Right ventricle myocardium inferior (tissue), 1 donor: ENCODE measurements at places on chromosomes 5 and 9.

- DNase-seq: no peak
Measured at GRCh38 chr5:113808956-113809355, 295.5 kb downstream of the YTHDC2 start.

- no peak for DNase-seq
Measured at GRCh38 chr5:141430332-141431113, at the start of gene PCDHGA12. TSS of gene PCDHGA12 (plus strand) at chr5:141430507. CDS start at chr5:141430760, 253 bp downstream.

- no peak for DNase-seq
Measured at GRCh38 chr5:54024466-54024865, 285.9 kb downstream of the ARL15 start.

- DNase-seq: no peak
Measured at GRCh38 chr9:125540497-125540896, 166.5 kb downstream of the MAPKAP1 start.

GRCh38 chr5:178131446-178131996 lies 707 bp downstream of the RMND5B start:
- no peak for DNase-seq

GRCh38 chr5:31218978-31219377 lies 25.5 kb downstream of the CDH6 start:
- no peak for DNase-seq

- DNase-seq: no peak
Measured at GRCh38 chr9:29449306-29449705, 1876.0 kb upstream of the C9orf72 start.

DNA sequence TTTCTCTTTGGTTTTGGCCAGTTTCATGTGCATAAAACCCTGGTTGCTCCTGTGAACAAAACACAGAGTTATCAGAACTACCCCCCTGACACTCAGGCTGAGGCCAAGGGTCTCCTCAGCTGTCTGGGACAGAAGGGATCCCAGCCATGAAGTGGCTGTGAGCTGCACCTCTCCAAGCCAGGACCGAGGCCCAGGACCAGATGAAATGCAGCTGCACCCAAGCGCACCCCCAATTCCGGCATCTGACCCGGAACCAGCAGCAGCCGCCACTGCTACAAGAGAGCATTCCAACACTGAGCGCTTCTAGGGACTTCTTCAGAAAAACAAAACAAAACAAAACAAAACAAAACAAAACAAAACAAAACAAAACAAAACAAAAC lies 16.0 kb upstream of the SLC25A51 start:
- no peak for DNase-seq

GRCh38 chr9:129850821-129851550 lies 15.7 kb downstream of the USP20 start:
- DNase-seq: no peak

- DNase-seq: no peak
Measured at GRCh38 chr9:85432599-85432998, 309.2 kb downstream of the AGTPBP1 start.

GRCh38 chr9:84759300-84759750 lies 89.8 kb downstream of the NTRK2 start:
- DNase-seq: no peak

DNA sequence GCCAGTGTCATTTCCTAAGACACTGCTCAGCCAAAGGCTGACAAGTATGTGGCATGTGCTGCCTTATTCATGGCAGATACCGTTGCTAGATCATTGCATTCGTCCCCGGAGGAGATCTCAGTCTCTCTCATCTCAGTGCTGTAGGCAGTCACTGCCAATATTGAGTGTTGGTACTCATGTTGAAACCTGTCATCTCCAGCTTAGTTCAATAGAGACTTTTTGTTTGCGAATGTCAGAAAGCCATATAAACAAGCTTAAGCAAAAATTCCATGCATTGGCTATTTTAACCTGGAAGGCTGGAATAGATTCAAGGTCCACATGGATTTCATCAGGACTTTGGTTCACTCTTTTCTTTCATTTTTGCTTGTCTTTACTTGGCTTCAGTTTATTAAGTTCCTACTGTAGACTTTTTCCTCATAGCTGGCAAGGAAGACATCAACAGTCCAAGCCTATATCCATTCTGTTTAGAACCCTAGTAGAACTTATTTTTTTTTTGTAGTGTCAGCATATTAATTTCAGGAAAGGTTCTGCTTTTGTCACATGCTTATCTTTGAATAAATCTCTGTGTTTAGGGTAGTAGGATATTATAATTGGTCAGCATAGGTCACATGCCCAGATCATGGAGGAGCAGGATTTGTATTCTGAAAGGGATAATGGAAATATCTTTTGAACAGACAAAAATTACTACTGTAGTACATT lies 66.8 kb downstream of the FCHO2 start:
- DNase-seq: no peak

- no peak for DNase-seq
Measured at GRCh38 chr5:140259500-140259899, 43.4 kb downstream of the PFDN1 start.

DNA sequence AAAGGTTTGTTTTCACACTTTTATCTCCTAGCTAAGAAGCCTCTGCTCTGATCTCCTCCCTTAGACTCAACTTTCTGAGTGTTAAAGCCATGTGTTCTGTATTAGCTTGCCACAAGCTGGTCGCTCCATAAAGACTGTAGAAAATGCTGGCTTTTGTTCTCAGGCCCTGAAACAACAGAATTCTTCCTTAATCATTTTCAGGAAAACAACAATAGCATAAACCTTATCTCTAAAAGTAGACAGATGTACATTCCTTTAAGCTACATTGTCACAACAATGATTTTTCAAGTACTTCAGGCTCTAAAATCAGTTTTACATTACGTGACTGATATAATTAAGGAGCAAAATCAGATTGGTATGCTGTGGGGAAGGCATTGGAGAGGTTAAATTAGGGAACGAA lies 41.9 kb downstream of the VCAN start:
- DNase-seq: no peak

DNA sequence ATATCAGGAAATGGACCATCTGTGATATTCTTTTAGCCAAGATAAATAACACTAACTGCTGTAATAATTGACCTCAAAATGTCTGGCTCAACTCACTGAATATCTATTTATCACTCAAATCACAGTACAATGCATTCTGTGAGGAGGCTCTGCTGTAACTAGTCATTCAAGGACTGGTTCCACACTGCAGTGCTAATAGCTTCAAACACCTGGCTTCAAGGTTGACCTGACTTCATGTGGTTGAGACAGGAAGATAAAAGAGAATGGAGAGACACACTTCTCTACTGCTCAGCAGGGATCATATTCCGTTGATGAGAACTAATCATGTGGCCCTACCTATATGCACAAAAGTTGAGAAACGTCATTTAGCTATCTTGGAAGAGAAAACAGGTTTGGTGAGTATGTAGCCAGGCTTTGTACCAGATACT lies 3.4 kb upstream of the RHOBTB3 start:
- DNase-seq: no peak

- no peak for DNase-seq
Measured at GRCh38 chr5:66617991-66618768, 22.0 kb downstream of the MAST4 start.

DNA sequence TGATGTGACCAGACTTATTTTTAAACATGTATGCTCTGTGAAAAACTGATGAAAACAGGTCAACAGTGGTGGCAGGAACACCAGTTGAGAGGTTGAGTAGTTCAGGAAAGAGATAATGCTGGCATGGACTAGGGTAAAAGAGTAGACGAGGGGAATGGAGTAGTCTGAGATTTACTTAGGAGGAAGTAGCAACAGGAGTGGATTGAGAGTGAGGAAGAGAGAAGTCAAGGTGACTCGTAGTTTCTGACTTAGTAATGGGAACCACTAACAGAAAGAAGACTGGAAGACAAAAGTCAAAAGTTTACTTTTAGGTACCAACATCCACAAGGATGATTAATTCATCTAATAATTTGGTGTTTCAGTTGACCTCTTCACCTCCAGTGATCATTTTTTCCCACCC lies 3.6 kb downstream of the SRA1 start:
- DNase-seq: no peak

- DNase-seq: no peak
Measured at GRCh38 chr5:143536364-143536763, 132.9 kb upstream of the NR3C1 start.

- no peak for DNase-seq
Measured at GRCh38 chr5:142292249-142292648, 32.6 kb downstream of the SPRY4 start.

- no peak for DNase-seq
Measured at GRCh38 chr5:32842813-32843530, 131.9 kb downstream of the NPR3 start.

- no peak for DNase-seq
Measured at GRCh38 chr5:135600971-135601381, 22.2 kb upstream of the CXCL14 start.

DNA sequence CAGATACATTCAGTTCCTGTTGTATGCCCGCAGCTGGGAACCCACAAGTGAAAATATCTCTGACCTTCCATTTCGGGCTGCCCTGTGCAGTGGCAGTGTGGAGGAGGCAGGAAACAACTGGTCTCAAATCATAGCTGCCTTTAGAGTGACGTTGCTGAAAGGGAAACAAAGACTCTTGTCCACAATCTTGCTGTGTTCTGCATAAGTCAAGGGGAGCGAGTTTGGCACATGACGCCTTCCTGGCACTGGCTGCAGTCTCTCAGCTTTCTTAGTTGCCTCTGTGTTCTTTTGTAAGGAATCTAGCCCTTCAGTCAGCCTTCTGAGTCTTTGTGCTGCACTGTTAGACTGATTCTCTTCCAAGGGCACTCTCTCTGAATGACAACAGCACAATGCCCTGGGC lies 24.0 kb downstream of the ADAMTS16 start:
- no peak for DNase-seq

DNA sequence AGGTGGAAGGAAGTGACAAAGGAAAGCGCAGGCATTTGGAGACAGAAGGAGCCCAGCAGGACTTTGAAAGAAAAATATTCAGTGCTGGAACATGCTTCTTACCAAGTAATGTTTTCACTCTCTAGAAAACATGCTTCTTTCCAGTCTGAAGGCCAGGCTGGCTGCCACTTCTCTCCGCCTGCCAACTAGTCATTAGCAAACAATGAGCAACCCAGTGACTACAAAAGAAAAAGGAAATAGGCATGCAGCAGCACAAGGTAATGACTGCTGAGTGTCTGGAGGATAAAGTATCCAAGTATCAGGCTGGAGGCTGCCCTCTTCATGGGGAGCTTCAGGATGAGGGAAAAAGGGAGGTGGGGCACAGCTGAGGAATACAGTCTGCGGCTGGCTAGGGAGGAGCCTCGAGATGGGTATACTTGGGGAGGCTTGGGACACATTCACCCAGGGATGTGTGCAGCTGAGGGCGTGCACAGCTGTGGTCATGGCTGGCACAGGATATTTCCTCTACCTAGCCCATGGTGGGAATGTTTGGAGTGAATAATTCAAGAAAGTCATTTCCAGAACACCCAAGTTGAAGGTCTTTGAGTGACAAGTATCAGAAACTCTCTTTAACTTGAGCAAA lies 161.5 kb upstream of the KIF2A start:
- DNase-seq: no peak

DNA sequence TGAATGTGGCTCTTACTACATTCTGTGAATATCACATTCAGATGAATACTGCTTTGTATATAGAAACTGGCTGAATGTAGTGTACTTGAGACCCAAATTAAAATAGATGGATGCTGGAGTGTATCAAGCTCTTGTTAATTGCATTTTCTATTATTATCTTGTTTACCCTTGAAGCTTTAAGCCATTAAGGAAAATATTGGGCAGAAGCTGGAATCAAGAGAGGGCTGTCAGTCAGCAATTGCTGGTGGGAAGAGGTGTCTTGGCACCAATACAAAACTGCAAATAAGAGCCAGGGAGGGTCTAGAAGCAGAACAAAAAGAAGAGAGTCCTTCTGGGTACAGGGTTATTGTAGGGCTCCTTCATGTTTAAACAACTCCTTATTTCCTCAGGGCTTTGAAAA lies 38.8 kb downstream of the MUSK start:
- DNase-seq: no peak

- no peak for DNase-seq
Measured at GRCh38 chr9:72931897-72932296, 21.0 kb downstream of the ALDH1A1 start.

DNA sequence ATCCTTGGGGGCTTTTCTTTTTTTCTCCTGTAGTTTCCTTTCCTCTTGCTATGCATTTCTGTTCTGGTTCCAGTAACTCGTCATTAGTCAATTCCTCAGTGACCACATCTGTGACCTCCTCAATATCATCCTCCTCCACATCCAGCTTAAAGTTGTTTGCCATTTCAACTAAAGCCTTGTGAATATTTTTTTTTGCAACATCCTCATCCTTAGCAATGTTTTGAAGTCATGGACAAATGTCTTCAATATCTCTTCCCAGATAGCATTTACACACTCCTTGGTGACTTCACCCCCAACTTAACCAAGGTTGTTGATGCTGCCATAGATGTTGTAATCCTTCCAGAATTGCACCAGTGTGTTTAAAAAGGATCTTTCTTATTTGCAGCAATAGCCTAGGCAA lies 14.7 kb upstream of the ADRB2 start:
- DNase-seq: no peak

DNA sequence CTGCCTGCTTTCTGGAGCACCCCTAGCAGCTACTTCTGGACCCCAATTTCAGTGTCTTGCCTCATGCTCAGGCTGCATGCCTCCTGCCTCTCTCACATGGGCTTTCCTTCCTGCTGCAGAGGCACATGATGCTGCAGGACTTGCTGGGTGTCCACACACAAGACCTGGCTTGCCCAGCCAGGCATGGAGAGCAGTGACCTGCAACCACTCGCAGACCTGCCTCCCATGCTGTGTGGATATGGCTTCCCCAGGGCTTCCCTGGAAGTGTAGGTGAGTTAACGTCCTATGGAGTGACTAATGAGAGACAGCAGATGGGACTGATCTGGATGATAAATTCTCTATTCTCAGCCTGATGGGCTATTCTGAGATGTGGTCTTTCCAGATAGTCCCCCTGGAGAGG lies 53.2 kb upstream of the SMIM32 start:
- DNase-seq: no peak

GRCh38 chr9:38482918-38483592 lies 58.8 kb upstream of the IGFBPL1 start:
- DNase-seq: no peak

DNA sequence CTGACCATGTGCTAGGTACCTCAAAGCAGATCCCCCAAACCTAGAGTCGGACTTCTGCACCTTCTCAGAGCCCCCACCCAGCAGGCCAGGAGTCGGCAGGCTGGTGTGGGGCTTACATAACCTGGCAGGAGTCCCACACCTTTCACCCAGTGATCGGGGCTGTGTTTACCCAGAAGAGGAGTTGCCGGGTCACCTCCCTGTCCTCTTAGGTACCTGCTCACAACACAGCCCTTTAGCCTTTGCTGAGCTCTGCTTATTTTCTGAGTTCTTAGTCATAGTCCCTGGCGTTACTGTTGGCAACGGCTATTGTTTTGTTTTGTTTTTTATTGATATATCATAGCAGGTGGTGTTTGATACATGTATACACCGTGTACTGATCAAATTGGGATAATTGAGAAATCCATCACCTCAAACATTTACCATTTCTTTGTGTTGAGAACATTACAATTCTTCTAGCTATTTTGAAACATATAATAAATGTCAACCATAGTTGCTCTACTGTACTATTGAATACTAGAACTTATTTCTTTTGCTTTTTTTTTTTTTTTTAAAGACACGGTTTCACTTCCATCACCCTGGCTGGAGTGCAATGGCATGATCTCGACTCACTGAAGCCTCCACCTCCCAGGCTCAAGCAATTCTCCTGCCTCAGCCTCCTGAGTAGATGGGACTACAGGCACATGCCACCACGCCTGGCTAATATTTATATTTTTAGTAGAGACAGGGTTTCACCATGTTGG lies 10.4 kb upstream of the EEIG1 start:
- no peak for DNase-seq

GRCh38 chr5:172453986-172454357 lies 353 bp downstream of the SH3PXD2B start:
- DNase-seq: no peak

GRCh38 chr9:82168585-82168984 lies 180.0 kb downstream of the SPATA31D1 start:
- no peak for DNase-seq

- DNase-seq: no peak
Measured at GRCh38 chr5:73619606-73620333, 6.2 kb upstream of the ARHGEF28 start.
